ENCODE measurements at places on chromosomes 5 and 9.

- DNase-seq, result no peak
These were observed 132.7 kb downstream of the SLC12A2 start for GRCh38 chr5:128216285-128216684.

- DNase-seq, result no peak
These were observed 23.5 kb upstream of the SNX2 start for GRCh38 chr5:122751293-122751782.

GRCh38 chr5:90865180-90865579, 306.6 kb downstream of the ADGRV1 start:
- no peak for DNase-seq

DNA sequence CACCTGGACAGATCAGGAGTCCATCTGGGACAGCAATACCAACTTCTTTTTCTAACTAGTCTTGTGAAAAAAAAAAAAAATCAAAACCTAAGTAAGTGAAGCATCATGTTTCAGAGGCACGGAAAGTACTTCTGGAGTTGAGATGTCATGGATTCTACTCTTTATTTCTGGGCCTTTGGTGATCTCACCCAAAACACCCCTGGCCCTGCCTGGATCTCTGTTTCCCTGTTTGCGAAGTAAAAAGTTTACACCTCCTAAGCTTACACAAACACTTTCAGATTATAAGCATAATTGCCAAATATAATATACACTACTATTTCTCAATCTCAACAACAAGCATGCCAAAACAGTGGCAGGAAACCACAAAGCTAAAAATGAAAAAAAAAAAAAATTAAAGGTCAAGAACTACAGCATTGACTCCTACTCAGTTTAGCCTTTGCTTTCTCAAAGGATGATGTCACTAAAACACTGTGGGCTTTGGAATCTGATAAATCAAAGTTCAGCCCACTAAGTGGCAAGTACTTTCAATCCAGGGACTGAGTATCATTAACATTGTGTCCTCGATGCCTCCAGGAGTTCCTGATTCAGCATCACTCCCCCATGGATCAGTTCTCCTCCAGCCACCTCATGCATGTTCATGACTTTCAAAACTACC, 291.9 kb downstream of the NFIB start:
- DNase-seq, result no peak

DNA sequence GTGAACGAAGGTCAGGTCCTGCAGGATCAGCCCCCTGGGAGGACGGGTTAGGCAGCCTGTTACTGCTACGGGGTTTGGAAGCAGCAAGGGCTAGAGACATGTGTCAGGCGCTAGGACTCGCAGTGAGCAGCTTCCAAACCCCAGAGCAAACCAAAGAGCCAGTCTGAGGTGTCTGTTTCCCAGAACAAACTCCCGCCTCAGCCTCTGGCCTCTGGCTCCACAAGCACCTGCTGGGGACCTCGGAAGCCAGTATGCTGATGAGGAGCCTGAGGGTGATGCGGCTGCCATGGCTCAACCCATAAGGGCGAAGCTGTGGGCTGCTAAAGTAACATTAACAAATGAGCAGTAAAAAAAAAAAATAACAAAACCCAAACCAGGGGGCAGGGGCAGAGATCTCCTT, 35.0 kb downstream of the PRRT1B start:
- no peak for DNase-seq

GRCh38 chr9:99054581-99054980, 50.3 kb upstream of the TGFBR1 start:
- DNase-seq, result no peak

GRCh38 chr5:50559955-50560354, 106.5 kb upstream of the PARP8 start:
- DNase-seq, result no peak

- no peak for DNase-seq
These were observed 18.7 kb upstream of the NRARP start for GRCh38 chr9:137320555-137321384.

GRCh38 chr5:54610197-54610944, 92.8 kb downstream of the SNX18 start:
- no peak for DNase-seq

DNA sequence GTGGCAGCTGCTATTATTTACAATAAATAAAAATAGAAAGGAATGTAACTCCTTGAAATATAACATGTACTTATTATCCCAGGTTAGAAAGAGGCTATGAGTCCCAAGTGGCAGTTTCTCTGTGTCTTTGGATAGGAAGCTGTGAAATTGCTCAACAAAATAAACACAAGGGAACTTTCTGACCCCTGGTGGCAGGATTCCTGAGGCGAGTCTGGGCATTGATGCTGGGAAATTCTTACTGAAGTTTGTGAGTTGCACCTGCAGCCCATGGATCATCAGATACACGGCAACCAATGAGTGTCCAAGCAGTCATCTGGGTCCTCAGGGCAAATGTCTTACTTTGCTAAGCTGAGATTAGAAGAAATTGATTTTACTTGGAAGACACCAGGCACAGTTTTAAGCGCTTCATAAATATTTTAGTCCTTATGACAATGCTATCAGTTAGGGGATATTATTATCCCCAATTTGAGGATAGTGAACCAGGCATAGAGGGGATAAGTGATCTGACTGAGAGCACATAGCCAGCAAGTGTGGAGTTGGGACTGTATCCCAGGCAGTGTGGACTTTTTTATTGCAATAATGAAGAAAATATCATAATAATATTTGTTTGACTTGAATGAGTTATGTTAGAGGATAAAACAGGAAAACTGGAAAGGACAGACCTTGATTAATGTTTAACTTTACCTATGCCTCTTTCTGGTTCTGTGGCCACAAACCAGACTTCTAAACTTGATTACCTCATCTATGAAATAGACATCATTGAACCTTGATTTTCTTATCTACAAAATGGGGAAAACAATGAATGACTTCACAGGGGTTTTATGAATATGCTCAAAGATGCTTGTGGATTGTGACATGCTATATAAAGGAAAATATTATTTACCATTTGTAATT, 265.5 kb upstream of the ADAMTSL1 start:
- DNase-seq, result no peak

DNA sequence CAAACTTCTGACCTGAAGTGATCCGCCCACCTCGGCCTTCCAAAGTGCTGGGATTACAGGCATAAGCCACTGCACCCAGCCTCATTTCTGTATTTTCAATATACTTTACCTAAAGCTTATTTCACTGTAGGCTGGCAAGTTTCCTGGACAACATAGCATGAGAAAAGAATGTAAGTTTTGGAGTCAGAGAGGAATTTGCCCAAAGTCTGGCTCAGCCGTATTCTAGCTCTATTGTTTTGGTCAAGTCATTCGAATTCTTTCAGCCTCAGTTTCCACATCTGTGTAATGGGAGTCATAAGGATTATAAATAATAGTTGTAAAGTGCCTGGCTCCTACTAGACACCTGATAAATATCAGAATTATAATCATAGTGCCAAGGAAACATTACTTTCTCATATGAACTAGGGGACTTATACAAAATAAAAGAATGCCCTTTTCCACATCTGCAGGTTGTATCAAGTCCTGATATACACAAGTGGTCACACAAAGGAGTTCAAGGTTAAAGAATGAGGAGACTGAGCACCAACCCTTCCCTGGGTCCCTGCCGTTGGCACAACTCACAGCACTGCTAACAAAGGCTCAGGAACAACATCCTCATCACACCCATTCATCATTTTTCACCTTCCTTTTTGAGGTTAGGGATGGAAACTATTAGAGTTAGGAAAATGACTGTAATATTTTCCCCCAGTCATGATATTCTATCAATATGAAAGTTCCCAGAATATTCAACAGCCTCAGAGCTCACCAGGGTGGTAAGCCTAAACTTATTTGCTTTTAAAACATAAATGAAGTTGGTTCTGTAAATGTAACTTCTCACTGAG, 34.6 kb upstream of the RAI14 start:
- DNase-seq, result no peak

- no peak for DNase-seq
These were observed 78.3 kb downstream of the PARP8 start for GRCh38 chr5:50744776-50745175.

DNA sequence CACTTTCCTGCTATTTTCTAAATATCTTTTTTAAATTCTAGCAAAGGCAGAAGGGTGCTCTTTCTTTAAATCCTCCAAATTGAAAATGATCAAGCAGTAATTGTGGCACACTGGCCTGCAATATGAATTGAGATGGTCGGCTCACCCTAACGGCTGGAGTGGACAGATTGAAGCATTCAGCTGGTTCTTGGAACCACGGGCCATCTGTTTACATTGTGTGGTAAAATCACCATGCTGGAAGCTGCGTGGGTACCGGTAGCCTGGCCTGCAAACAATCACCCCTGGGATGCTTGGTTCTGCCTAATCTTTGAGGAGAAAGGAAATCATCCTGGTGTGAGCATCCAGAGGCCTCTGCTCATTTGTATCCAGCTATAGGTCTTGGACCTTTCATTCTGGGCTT, 289.3 kb downstream of the ZNF608 start:
- DNase-seq, result no peak

DNA sequence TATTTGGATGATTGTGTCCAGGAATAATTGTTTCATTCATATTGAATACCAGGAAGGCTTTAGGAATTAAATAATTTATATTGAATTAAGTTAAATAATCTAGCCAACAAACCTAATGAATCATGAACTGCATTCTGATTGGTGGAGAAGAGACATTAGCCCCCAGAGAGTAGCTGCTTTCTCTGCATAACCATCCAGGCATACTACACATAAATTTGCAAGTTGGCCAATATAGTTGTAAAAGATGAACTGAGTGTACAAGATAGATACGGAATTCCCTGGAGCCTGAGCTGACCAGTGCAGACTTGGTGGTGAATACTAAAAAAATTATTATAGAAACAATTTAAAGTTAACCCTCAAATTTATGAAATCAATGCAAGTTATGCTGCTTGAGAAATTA, 311.8 kb upstream of the KIF2A start:
- DNase-seq, result no peak

DNA sequence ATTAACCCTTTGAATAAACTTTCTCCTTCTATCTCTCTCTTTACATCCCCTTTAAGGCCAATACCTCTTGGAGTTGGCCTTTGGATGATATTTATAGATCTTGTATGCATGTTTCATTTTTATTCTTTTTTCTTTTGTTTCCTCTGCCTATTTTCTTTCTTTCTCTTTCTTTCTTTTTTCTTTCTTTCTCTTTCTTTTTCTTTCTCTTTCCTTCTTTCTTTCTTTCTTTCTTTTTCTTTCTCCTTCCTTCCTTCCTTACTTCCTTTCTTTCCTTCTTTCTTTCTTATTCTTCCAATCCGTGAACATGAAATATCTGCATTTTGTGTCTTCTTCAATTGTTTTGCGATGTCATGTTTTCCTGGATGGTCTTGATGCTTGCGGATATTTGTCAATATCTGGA, 276.1 kb downstream of the ADGRV1 start:
- no peak for DNase-seq

GRCh38 chr5:123422433-123423277, 548 bp downstream of the CEP120 start:
- peak; percentile 3 for DNase-seq

DNA sequence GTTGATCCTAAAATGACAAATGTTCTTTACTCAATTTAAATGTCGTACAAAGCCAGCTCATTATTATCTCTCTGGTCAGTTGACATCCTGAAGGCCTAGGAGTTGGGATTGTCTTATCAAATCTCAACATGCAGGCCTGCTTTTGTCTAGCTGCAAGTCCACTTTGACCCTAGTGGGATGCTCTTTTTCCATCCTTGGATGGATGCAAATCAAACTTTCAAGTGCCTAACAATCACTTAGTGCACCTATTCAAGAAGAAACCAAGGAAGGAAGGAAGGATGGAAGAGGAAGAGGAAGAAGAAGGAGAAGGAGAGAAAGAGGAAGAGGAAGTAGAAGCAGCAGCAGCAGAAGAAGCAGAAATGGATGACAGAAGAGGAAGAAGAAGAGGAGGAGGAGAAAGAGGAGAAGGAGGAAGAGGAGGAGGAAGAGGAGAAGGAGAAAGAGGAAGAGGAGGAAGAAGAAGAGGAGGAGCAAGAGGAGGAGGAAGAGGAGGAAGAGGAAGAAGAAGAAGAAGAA, 109.6 kb downstream of the PIK3R1 start:
- DNase-seq, result no peak

DNA sequence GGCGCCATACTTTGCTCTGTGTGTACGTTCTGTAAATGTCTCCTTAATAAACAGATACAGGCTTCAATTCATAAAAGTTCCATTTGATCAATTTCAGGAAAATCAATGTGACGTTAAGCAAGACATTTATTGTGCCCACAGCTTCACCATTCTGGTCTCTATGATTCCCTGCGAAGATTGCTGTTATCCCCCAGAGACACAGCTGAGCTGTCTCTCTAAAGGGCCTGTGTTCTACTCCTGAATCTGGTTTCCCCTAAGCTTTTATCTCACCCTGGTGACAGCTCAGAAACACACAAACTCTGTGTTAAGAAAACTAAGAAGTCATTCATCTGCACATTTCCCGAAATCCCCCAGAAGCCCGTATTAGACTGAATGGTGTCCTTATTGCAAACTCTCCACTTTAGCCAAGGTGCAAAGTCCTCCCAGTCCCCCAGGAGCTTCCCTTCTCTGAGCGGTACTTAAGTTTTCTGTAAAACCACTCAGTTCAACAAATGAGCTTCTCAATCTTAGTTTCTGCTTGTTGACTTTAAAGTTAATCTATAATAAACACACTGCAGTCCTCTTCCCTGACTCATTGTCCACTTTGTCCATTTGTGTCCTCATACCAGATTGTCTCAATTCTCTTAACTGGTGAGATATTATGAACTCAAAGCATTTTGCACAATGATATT, 1.4 kb upstream of the C5orf15 start:
- DNase-seq, result no peak

- DNase-seq, result no peak
These were observed 432.9 kb downstream of the SPATA31D1 start for GRCh38 chr9:82421498-82421897.

DNA sequence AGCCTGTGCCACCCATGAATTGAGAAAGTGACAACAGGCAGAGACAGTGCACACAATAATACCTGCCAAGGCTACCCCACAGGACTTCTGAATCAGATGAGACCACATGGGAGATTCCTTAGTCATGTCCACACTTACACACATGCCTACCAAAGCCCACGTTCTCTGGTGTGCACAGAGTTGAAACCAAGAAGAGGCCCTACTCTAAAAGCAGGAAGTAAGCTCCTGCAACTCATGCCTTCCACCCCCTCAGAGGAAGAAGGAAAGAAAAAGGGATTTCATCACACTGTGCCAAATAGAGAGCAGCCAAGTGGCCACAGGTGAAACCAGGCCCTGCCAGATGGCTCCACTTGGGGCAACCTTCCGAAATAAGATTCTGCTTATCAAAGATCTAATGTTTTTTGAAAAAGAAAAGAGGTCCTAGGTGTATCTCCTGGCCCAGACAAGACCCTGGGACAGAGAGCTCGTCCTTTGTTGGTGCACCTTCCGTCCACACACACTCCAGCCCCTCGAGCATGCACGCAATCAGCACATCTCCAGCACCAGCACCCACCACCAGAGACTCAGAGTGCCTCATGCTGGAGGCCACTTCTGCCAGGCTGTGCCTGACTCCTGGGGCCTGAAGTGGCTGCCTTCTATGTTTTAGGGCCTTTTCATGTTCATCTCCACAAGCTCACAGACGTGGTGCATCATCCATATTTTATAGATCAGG, 114.6 kb upstream of the SPOCK1 start:
- no peak for DNase-seq

DNA sequence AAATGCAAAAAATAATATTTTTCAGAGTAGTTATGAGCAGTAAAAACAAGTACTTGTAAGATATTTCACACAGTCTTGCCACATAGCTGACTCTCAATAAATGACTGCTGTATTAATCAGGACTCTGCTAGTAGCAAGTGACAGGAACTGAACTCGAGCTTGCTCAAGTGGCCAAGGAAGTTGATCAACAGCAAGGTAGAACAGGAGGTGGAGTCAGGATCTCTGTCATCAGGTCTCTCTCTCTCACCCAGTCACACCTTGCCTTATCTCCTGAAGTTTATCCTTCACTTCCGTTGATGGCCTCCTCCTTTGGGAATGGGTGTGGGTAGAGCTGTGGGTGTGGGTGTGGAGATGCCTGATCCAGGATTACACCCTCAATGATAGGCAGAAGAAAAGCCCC, 107.0 kb downstream of the GPBP1 start:
- no peak for DNase-seq
